Inflammatory macrophage treated with lipopolysaccharide for 4 hours (primary cell): ENCODE measurements at places on chromosomes 1 and 21.

DNA sequence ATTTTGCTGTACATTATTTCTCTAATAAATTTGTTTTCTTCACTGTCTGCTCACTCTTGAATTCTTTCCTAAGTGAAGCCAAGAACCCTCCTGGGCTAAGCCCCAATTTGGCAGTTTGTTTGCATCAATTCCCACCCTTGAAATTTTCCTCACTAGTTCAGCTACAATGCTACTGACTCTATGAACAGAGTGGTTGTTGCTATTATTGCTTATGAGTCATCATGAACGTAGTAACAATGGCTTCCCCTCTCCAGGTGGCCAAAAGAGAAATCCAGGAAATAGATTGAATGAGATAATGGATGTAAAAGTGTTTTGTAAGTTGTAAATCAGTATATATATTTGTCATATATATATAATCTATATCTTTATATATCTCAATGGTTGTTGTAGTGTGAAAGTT lies 193.0 kb downstream of the URB2 start:
- DNase-seq = no peak

DNA sequence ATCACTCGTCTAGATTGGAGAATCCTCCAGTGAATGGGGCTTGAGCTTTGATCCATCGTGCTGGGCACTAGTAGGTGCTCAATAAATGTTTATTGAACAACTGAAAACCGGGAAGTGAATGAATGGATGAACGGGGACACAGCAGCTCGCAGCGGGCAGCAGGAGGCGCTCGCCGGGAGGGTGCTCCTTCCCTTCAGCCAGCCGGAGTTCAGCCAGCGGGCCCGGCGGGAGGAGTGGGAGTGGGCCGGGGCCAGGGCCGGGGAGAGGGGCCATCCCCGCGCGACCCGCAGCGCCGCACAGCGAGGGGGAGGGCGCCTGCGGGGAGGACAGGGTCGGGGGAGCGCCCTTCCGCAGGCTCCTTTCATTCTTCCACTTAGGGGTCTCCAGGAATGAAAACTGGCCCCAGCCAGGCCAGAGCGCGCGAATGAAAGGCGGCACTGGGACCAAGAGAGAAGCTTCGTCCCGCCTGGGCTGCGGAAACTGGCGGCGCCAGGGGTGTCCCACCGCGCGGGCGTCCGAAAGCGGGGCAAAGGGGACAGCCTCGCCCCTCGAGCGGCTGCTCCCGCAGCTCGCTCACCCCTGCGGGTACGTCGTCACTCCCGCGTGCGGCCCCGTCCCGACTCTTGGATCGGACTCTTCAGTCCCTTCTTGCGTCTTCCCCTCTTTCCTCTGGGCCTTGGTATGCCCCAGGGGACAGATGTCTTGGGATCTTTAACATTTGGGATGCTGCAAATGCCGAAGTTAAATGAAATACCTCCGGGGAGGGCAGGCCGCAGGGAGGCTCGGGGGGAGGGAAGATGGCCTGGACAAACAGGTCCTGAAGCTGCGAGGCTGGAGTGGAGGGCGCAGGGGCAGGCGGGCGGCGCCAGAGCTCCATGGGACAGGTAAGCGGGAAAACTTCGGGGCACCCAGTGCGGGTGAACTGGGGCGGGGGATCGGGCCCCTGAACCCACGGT lies 3.6 kb upstream of the INAVA start:
- DNase-seq = peak; percentile 27

DNA sequence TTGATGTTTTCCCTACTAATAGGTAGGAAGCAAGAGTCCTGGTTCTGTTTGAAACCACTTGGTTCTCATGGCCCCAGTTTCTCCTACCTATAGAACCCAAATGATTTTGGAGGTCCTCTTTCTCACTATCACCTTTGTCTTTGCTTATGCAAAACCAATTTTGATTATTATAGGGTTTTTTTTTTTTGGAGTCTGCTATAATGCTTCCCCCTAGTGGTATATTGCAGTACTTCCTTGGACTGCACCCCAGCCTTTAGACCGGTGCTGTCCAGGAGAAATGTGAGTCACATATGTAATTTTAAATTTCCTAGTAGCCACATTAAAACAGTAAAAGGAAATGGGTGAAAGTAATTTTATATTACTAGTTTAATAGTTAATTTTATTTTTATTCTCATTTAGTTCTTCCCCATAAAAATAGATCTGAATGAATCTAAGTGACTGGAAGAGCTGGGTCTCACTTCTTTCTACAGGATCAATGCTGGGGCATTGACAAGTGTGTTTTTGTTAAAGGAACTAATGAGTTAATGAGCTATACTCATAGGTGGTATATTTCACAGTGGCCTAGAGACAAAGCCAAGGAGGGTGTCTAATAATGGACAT lies 10.6 kb downstream of the FCMR start:
- peak; percentile 61 for DNase-seq

GRCh38 chr21:44939532-44940115 lies at the start of gene SLX9:
SLX9 (plus strand) TSS chr21:44940029; CDS start chr21:44940058, 29 bp downstream.
- DNase-seq = peak; percentile 77
